ENCODE measurements at places on chromosomes 1 and 21.

DNA sequence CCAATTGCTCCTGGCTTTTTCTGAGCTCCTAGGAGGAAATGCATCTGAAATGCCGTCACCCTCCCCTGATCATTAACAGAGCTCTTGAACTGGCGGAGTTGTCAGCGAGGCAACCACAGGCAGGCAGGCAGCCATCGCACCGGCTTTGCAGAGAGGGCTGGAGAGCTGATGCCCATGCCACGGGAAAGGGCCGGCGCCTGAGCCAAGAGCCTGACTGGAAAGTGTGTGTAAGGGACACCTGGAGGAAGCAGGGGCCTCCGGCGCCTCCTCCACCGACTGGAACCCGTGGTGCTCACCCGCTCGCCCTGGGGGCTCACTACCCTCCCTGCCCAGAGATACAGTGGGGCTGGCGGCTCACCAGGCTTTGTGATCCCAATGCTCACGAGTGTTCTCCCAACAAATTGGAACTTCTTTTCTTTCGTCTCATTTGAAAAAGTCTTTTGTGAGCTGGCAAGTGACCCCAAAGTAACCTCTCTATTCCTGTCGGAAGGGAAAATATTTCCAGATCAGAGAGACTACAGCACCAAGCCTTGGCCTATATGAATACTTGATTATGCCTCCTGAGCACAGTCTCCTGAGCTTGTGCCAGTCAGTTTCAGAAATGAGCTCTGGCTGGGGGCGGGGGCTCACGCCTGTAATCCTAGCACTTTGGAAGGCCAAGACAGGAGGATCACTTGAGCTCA lies 97.7 kb upstream of the SLC25A33 start:
- no peak for DNase-seq

GRCh38 chr1:20981915-20982314 lies 194.8 kb downstream of the EIF4G3 start:
- DNase-seq = no peak

DNA sequence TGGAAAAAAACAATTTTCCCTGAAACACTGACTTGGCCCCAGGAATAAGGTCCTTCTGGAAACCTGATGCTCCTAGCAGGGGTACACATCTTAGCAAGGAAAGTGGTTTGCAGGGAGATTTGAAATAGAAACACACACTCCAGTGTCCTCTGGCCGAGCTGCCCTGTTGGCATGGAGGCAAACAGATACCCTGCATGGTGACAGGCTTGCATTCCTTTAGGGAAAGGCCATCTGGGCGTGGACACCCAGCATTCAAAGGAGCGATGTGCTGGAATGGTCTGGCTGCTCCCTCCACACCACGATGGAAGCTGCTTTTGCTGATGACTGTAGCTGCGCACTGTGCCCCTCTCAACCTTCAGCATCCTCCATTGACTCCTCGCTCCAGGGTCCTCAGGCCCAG lies 41.5 kb upstream of the BCAR3 start:
- no peak for DNase-seq

DNA sequence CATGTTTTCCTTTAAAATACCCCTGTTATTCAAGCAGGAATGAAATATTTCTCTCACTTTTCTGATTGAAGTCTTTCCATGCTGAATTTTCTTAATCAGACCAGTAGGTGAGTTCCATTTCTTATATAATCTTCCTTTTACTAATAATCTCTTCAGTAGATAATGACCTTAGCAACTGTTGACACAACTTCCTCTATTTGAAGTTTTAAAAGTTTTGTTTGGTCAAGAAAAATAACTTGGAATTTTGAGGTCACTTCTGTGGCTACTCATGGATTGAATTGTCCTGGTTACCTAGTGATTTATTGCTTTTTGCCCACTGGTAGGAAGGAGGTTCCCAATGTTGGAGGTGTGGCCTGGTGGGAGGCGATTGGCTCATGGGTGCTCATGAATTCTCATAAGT lies 70.6 kb upstream of the PAXBP1 start:
- DNase-seq = no peak

DNA sequence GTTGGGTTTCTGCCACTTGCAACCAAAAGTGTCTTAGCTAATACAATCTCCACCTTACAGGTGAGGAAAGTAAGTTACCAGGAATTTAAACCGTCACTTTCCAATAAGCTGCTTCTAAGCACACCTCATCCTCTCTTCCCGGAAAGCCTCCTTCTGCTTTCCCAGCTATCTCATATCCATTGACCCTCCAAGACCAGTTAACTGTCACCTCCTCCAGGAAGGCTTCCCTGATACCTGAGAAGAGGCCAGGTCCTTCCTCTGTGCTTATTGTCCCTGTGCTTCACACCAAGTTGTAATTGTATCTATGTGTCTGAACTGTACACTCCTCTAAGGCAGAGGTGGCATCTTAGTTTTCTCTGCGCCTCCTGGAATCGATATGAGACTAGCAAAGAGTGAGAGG lies 11.2 kb upstream of the MATN1 start:
- no peak for DNase-seq

GRCh38 chr1:27397110-27397509 lies 4.7 kb downstream of the GPR3 start:
- DNase-seq = no peak

- no peak for DNase-seq
Observed at GRCh38 chr1:214454569-214455396, 96.6 kb downstream of the PTPN14 start.

DNA sequence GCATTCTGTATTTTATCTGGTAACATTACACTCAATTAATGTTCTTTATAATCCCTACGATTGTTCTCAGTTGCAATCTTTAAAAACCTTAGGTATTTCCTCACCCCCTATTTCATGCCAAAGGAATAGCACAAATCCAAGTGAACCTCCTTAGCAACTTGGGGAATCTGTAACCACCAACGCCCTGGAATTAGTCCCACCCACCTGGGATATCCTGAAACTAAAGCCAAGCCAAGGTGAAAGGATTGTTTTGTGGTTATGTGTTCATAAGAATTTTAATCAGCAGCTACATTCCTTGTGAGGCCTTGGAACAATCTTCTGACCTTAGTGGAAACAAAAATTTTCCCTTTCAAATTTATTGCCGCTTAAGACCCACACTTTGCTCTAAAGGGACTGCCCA lies 908.7 kb downstream of the TTLL7 start:
- no peak for DNase-seq

GRCh38 chr1:206005234-206005633 lies 2.0 kb upstream of the RAB7B start:
- DNase-seq = no peak

GRCh38 chr1:96979304-96980268 lies 258.0 kb downstream of the PTBP2 start:
- DNase-seq = no peak

DNA sequence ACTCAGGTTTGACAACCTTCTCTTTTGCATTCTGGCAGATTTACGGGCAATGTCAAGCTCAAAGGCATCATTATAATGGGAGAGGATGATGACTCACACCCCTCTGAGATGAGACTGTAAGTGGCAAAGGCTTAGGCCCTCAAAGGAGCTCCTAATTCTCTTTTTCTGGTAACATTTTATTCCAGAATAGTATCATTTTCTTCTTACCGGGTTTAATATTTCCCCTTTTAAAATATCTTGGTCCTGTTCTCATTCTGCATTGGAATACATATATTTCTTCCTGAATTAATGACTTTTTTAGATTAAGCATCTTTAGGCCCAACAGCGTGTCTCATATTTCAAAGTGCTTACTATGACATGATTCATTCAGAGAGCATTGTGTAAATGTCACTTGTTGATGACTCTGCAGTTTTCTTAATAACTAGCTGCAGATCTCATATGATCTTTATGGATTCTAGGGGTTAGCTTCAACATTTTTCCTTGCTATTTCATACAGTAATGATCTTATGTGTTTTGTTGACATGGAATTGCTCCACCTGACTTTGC lies 1.7 kb downstream of the PITHD1 start:
- DNase-seq = no peak

DNA sequence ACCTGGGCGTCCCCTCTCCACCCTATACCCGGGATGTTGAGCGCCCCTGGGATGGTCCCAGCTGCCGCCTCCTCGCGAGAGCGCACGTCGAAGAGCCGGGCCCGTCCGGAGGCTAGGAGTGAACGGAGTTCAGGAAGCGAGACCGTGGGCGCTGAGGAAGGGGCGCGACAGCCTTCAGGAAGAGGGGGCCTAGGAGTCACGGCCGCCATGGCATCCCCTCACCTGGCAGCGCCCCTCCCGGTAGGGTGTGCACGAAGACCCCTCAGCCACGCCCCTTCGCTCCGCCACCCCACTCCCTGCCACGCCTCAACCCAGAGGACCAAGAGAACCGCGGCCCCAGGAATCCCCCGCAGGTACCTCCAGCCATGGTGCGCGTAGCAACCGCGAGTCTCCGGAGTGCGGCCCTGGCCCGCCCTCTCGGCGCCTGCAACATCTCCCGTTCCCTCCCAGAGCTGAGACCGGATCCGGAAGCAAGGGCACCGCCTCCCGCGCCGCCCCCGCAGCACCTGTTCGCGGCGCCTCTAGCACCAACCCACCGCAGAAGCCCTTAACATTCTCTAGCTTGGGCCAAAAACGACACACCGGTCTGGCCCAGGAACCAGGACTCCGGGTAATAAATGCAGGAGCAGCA lies at the start of gene TSTD1:
Gene TSTD1, minus strand, starts transcription at position 442 of the 631 bp plus-strand sequence. Its CDS starts 75 bp downstream, at position 367.
- DNase-seq = peak; percentile 89

DNA sequence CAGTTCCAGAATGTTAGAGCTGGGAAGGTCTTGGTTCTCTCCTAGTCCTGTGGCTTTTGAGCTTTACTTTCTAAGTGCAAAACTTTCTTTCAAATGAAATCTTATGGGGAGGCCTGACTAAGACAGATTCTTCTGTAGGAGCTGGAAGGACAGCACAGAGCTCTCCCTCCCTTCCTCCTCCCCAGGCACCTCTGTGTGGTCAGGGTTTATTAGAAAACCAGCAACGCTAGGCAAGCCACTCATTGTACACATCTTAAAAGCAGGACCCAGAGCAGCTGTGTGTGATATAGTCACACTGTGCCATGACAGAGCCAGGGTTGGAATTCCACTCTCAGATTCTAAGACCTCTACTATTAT lies 241.1 kb upstream of the RAB4A start:
- DNase-seq = no peak

GRCh38 chr1:241130881-241131280 lies 226.1 kb downstream of the RGS7 start:
- no peak for DNase-seq
